ENCODE measurements at places on chromosomes 16 and 17.

GRCh38 chr17:75501378-75502071 is 13.8 kb downstream of the CASKIN2 start:
- DNase-seq = no peak

GRCh38 chr17:63039899-63040602 is 74.0 kb downstream of the TANC2 start:
- DNase-seq = peak; percentile 56

GRCh38 chr17:61447358-61447757 is 4.9 kb upstream of the TBX4 start:
- DNase-seq = no peak

DNA sequence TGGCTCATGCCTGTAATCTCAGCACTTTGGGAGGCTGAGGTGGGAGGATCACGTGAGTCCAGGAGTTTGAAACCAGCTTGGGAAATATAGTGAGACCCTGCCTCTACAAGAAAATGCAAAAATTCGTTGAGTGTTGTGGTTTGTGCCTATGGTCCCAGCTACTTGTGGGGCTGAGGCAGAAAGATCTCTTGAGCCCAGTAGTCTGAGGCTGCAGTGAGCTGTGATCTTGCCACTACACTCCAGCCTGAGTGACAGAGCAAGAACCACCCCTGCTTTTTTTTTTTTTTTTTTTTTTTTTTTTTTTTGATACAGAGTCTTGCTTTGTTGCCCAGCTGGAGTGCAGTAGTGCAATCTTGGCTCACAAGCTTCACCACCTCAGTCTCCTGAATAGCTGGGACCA is 34.0 kb downstream of the ITGB3 start:
- no peak for DNase-seq

DNA sequence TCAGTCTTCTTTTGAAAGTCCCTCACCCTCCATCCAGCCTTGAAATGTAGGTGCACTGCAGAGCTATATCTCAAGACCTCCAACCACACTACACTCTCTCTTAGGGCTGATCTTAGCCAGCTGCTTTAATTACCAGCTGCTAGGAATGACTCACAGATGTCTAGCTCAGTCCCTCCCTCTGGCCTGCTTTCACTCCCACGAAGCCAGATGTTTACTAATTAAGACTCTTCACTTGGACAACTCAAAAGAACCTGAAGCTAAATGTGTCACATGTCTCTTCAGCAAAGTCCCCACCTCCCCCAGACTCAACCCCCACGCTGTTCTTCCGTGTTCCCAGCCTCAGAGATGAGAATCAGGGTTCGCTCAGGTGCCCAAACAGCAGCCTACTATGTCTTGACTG is 2.6 kb downstream of the GTF3C1 start:
- peak; percentile 47 for DNase-seq

- DNase-seq = no peak
Observed at GRCh38 chr16:86038926-86039310, 140.0 kb downstream of the IRF8 start.

DNA sequence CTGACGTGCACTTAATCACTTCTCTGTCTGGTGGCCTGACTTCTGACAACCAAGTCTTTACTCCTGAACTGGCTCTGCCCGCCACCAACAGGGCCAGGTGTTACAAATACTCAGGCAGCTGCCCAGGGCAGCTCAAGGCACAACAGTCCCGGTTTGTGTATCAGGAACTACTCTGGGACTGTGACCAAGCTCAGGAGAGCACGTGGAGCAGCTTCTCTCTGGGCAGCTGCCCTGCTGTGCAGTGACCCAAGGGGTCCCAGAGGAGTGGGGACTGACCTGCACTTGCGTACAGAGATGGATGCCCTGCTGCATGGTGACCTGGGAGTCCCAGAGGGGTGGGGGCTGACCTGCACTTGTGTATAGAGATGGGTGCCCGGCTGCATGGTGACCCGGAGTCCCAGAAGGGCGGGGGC is 21.9 kb downstream of the LITAFD start:
- no peak for DNase-seq

DNA sequence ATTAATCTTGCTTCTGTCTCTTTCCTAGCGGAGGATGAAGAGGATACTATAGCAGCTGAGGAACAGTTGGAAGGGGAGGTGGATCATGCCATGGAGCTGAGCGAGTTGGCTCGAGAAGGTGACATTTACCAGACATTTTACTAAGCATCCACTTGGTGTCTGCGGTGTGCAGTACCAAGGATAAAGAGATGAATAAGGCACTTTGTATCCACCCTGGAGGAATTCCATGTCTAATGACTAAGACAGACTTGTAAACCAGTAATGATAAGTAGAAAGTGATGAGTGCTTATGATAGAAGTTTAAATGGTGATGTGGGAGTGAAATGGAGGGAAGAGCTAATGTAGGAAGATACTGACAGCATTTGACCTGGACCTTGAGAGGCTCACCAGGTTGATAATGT is 12.0 kb downstream of the SRCAP start:
- no peak for DNase-seq

- peak; percentile 87 for DNase-seq
Observed at GRCh38 chr16:71722801-71723536, 1.5 kb downstream of the PHLPP2 start.

DNA sequence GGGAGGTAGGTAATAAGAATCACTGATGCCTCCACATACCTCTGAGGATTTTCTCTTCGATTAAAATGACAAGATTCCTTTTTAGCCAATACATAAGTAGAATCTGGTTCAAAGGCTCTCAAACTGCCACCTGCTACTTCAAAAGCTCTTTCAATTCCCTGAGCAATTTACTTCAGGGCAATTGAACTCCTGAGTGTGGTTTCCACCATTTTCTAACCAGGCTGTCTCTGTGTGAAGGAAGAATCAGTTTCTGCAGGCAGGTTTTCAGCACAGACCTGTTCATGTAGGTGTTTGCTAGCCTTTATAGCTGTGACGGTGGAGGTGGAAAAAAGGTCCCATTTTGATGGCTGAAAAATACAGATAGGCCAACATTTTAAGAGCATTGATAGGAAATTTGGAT is 18.2 kb upstream of the HS3ST3B1 start:
- no peak for DNase-seq

DNA sequence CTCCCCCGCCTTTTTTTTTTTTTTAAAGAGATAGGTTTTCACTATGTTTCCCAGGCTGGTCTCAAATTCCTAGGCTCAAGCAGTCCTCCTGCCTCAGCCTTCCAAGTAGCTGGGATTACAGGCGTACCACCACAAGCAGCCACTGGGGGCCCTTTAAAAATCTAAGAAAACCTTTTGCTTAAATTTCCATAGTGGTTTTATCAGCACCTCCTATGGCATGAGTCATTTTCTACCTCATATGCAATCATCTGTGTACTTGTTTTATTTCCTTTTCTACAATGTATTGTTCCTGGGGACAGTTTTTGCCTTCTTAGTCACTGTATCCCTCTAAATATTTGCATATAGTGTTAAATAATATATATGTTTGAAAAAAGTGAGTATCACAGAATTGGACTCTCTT is 29.2 kb downstream of the GNA13 start:
- peak; percentile 57 for DNase-seq

- DNase-seq = no peak
Observed at GRCh38 chr17:29802246-29802645, 127.8 kb downstream of the SSH2 start.

- no peak for DNase-seq
Observed at GRCh38 chr17:39264119-39264518, 38.4 kb upstream of the STAC2 start.

DNA sequence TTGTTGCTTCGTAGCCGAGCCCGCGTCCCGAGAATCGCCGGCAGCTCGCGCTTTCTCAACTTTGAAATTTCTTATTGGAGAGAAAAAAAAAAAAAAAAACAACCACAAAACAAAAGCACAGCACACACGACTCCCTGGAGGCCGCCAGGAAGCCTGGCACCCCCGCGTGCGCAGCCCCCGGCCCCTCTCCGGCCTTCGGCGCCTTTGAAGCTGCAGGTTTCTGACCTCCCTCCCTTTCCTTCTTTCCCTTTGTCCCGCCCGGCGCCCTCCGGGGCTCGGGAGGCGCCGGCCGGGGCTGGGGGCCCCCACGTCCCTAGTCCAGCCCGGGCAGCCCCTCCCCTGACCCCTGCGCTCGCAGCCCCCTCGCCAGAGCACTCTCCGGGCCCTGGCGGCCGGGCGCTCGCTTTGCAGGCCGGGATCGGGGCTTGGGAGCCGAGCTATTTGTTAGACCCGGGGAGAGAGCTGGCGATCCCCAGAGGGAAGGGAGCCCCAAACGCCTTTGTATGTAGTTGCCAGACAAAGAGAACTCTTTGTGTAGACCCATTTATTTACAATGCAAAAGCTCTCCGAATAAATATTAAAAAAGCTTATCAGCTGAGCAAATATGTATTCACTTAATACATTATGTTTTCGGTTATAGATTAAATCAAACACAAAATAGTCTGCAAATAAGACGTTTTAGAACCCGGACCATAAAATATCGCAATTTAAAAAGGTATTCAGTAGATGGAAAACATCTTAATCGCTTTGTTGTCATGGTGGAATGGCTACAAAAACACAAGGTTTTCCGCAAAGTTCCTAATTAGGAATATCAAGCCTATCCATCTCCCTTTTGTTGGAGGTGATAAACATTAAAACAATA is 2.3 kb downstream of the BAHCC1 start:
- peak; percentile 82 for DNase-seq

DNA sequence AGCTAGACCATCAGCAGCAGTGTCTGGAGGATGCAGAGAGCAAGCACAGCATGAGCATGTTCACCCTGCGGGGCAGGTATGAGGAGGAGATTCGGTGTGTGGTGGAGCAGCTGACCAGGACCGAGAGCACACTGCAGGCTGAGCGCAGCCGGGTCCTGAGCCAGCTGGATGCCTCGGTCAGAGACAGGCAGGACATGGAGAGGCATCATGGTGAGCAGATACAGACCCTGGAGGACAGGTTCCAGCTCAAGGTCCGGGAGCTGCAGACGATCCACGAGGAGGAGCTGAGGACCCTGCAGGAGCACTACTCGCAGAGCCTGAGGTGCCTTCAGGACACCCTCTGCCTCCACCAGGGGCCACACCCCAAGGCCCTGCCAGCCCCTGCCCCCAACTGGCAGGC is 38.8 kb downstream of the PLD6 start:
- no peak for DNase-seq

DNA sequence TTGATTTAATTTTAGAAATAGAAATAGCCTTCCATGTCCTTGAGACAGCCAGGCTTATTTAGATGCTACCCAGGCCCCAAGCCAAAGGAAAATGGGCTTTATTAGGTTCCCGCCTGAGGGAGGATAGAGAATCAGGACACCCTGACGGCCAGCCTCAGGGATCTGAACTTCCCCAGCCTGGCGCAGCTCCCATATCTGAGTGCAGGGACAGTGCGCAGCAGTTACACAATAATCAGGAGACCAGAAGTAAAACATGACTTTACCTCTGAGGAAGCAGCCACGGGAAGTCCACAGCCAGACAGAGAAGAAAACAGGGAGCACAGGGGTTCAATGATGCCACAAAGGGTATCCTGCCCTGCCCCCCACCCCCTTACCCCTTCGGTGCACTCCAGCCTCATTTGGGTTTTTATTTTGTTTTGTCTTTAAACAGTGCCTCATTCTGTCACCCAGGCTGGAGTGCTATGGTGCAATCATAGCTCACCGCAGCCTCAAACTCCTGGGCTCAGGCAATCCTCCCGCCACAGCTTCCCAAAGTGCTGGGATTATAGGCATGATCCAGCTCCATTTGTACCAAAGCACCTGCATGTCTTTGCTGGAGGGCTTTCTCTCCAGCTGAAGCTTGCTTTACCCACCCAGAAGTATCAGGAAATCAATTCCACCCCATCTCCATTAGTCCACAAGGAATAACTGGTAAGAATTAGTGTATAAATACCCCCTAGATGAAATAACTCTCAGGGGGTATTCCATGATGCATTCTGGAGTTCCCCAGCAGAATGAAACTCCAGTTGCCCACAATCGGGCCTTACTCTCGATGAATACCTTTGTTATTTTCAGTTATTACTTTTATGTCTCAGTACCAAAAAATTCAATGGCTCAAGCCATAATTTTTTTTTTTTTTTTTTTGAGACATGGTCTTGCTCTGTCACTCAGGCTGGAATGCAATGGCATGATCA is 21.9 kb downstream of the ORC6 start:
- no peak for DNase-seq
